ENCODE measurements at places on chromosomes 5 and 9.

- peak; percentile 66 for DNase-seq
Measured at GRCh38 chr5:100731768-100732167, 171.3 kb downstream of the ST8SIA4 start.

DNA sequence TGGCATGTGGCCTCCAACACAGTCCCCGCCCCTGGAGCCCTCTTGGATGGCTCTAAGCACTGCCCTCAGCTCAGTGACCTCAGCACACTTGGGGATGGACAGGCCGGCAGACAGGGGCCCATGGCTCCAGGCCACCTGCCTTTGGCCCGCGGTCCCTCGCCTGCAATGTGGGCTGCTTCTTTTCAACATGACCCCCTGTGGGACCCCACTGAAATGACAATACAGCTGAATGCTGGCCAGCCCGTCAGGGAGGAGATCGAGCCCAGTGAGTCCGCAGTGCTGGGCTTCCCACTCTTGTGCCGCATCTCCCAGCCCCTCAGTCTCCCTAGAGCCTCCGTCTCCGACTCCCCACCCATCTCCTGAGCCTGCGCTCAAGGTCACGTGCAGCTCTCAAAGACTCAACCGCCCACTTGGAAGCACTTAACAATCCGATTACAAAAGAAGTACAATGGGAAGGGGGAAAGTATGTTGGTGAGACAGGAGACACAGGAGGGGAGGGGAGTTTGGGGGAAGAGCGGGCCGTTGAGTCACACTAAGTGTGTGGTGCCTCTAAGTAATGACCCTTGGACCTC lies 238.9 kb downstream of the HSPA4 start:
- no peak for DNase-seq

DNA sequence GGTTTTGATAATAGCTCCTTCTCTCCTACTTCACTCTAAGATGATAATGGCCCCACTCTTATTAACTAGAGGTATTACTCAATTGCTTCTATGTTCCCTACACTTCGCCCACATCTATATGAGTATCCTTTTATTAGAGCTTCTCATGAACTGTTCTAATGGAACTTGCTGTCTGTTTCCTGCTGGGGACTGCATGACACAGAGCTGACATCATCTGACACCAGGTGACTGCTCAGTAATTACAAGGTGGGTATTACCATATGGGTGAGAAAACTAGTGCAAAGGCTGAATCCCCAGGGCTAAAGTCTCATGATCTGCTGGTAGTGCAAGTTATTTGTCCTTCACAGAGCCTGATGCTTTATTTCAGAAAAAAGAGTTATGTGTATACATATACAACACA lies 146.2 kb upstream of the PLCXD3 start:
- DNase-seq = no peak

DNA sequence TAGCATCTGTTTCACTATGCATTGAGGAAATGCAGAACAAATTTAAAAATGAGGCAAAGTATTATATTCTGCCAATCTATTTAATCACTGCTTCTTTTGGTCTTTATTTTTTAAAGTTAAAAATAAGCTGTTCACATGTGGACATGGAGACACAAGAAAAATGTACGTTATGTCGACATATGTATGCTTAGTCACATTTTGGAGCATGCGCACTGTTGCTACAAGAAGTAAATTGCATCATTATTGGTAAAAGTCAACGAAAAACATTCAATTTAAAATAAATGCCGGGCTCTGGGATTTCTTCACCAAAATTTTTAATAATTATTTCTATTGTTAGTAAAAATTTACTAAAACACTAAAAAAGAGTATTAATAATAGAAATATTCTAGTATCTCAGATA lies 876.3 kb upstream of the CTNND2 start:
- no peak for DNase-seq

GRCh38 chr5:35438288-35438687 lies 179.4 kb upstream of the SPEF2 start:
- no peak for DNase-seq

DNA sequence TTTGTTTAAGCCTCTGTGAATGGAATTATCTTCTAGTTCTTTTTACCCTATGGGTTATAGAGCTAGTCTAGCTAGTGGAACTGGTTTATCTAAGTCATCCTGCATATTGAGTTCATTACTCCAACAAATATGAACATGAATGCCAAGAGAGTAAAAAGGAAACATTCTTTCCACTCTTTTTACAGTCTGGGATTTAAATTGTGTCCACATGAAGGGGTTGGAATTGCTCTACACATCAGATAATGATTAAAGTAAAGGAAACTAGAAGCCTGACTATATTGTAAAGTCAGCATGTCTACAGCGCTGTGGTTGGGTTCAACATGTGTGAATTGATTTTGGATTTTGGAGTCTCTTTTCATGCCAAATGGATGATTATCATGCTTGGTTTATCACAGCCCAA lies 173.1 kb downstream of the CCDC171 start:
- DNase-seq = no peak

DNA sequence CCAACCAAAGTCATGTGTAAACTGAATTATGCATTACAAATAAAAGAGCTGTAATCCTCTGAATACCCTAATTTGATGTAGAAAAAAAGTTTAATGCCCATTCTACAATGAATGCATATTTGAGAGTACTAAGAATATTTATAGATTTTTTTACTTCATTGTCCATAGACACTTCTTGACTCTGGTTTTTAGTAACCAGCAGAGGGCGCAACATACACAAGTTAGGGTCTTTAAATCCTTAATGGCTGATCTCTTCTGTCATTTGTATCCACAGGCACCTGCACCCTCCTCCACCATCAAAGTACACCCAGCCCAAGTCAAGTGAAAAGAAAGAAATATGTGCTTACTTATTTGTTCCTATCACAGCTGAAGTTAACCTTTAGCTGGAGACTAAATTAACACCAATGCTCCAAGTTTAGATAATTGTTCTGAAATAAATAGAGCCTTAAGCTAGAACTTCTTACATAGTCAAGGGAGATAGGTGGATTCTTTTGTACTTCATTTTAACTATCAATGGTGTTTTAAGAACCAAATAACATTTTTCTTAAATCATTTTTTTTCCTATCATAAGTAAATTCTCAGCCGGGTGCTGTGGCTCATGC lies 524.2 kb upstream of the DAB2 start:
- peak; percentile 66 for DNase-seq

DNA sequence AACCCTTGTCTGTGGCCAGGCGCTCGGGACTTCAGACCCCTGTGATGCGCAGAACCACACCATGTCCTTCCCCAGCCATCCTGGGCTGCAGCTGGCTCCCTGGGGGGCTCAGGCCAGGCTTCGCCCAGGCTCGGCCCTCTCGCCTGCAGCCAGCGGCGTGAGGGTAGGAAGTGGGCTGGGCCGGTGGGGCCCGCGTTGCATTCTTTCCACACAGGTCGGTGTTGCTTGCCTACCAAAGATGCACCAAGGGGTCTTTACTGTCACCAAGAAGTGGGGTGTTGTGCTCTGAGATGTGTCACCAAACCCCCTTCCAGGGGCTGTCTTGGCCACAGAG lies 48.3 kb upstream of the RNF130 start:
- no peak for DNase-seq

Measured in CD4-positive, alpha-beta memory T cell (primary cell).